Stimulated activated CD8-positive, alpha-beta memory T cell treated with anti-CD3 and anti-CD28 coated beads, Interleukin-7, amount 100 ng/mL, for 1 hour (primary cell): ENCODE measurements at places on chromosomes 11 and 22.
A peak's percentile ranks its signal among the peaks of the same experiment; 100 is the strongest.

DNA sequence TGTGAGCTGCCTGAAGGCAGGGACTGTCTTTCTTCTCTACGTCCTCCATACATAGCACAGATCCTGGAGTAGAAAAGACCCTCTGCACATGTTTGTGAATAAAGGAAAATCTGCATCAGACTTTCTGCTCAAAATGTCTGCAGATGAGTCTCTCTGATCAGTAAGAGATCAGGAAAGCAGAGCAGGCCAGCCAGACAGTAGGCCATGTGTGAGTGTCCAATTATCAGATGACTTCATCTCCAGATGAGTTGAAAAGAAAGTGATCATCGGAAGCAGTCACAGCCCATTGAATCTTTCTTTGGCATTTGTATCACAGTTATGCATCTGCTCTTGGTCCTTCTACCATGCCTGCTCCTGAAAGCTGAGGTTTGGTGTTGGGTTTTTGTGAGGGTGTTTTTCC lies 298.7 kb upstream of the NCAM1 start:
- DNase-seq: no peak

GRCh38 chr11:25769287-25769686 lies 562.6 kb upstream of the ANO3 start:
- DNase-seq: no peak

DNA sequence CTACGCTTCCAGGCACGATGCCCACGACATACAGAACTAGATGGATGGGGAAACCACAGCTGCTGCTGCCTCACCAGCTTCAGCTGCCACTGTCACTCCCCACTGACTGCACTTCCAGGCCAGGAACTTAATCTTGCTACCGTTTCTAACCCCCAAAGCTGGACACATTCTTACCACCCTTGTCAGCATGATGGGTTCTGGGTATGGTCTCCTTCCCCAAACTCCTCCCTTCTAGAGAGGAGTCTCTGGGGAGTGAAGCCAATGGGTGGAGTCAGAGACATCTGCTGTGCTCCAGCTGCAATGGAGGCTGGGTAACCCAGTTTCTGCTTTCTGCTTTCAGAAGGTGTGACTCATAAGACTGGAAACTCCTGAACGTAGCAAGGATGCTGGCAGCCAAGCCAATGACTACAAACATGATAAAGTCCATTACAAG lies 87.0 kb upstream of the THY1 start:
- DNase-seq: no peak

DNA sequence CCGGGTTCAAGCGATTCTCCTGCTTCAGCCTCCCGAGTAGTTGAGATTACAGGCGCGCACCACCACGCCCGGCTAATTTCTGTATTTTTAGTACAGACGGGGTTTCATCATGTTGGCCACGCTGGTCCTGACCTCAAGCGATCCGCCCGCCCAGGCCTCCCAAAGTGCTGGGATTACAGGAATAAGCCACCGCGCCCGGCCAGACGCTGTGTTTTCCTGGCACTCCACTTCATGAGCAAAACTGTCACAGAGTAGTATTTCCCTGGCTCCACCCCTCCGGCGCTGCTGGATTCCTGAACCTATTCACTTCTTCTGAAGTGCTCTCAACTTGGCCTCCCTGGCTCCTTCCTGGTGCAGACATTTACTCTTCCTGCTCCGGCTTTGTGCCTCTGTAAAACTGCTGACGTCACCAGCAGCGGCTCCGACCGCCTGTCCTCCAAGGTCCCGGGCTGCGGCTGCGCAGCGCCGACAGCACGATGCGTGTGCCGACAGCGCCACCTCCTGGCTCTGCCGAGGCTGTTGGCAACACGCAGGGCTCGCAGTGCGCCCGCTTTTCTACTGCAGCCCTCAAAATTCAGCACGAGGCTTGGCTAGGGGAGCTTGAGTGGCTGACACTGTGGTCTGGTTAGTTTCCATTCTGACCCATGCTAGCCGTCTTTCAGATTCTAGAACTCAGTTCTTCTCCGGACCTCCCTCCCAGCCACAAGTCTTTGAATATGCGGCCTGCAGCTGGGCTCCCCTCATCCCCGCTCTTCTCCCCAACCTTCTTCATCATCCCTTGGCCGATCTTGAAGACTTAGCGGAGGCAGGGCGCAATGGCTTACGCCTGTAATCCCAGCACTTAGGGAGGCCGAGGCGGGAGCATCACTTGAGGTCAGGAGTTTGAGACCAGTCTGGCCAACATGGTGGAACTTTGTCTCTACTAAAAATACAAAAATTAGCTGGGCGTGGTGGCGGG lies 36.6 kb downstream of the APOL3 start:
- DNase-seq: peak; percentile 79

- no peak for DNase-seq
Measured at GRCh38 chr11:66859686-66860448, 3.0 kb downstream of the LRFN4 start.

GRCh38 chr11:27673979-27674663 lies 26.1 kb downstream of the BDNF start:
- no peak for DNase-seq

DNA sequence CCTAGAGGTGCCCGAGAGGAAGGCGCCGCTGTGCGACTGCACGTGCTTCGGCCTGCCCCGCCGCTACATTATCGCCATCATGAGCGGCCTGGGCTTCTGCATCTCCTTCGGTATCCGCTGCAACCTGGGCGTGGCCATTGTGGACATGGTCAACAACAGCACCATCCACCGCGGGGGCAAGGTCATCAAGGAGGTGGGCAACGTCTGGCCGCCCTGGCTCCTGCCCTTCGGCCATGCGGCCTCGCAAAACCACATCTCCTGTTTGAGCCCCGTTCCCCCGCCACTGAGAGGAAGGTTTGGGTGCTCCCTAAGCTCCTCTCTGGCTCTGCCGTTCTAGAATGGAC lies 3.4 kb downstream of the SLC17A6 start:
- no peak for DNase-seq

- DNase-seq: no peak
Measured at GRCh38 chr22:33864723-33865130, 55.5 kb downstream of the LARGE1 start.

DNA sequence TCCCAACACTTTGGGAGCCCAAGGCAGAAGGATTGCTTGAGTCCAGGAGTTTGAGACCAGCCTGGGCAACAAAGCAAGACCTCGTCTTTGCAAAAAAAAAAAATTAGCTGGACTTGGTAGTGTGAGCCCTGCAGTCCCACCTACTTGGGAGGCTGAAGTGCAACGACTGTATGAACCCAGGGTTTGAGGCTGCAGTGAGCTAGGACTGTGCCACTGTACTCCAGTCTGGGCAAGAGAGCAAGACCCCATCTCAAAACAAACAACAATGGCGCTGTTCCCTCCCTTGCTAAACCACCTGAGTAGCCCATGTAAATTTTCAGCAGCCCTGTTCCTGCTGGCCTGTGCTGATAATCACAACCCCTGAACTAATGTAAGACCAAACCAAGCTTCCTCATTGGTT lies 3.1 kb downstream of the LAMTOR1 start:
- DNase-seq: no peak

DNA sequence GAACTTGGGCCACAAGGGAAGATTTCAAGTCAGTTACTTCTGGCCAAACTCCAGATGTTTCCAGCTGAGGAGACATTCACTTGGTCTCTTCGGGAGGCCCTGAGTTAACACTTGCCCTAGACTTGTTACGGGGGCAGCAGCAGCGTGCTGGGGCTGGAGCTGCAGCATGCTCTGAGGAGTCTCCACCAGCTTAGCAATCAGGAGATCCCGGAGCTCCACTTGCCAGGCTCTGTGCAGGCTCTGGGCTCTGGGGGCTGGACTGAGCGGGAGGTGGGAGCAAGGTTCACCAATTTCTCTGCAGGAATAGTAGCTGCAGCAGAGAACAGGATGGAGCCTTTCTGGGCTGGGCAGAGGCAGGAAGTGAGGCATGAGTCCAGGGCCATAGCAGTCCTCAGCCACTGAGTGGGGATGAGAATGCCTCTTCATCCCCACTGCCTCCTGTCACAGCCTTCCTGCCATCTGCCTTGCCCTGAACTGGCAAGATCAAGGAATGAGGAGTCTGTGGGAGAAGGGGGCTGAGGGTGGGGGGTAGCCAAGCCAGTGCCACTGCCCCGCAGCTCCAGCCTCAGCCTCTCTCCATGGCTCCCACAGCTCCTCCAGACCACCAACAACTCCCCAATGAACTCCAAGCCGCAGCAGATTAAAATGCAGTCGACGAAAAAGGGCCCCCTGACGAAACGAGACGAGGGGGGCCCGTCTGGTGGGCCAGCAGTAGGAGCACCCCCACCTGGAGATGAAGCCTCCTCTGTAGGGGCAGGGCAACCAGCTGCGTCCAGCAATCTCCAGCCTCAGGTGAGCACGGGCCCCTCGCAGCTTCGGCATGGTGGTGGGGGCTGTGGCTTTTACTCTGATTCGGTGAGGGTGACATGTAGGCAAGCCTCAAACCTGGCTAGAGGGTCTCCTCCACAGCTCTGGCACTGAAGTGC lies 23.4 kb downstream of the GTPBP1 start:
- DNase-seq: no peak

DNA sequence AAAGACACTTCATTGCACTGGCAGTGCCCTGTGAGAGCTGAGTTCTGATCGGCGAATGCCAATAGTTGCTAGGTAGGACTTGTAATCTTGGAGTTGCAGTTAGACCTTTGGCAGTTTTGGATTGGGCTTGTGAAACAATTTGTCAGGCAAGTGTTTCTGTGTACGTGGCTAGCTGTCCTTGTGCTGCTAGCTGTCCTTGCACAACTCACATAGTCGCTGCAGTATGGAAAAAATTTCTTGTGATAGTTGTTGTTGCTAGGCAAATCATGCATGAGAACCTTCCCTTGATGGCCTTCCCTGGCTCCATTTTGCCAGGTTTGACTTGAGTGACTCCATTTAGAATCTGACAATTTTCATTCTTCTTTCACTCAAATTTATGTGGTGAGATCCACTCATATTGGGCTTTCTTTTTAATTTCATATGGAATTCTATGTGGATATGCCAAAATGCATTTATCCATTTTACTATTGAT lies 140.7 kb downstream of the APIP start:
- no peak for DNase-seq

DNA sequence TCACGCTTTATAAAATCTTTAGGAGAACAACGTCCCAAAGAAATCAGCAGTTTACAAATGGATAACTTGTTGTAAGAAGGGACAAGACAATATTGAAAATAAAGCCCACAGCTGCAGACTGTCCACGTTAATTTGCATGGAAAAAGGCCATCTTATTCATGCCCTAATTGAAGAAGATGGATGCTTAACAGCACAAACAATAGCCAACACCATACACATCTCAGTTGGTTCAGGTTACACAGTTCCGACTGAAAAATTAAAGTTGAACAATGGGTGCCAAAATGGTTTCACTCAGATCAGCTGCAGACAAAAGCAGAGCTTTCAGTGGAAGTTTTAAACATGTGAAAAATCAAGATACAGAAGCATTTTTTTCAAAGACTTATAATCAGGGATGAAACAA lies 314.2 kb downstream of the RAB38 start:
- no peak for DNase-seq

GRCh38 chr11:2481253-2481652 lies 36.4 kb downstream of the KCNQ1 start:
- no peak for DNase-seq

DNA sequence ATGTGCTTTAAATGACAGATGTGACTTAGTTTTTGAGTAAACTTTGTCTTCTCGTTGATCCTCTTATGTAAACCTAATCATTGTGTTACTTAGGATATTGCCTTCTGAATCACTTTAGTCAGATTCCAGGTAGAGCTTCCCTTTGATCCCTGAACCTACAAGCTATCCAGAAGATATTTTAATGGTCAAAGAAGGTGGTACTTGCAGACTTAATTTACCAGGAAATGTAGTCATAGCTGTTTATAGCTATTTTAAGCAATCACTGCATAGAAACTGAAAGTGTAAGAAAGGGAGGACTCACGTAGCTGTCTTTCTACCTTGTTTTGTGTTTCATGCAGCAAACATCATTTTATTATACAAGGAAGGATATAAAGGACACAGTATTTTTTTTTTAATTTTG lies 189.5 kb downstream of the DDX10 start:
- no peak for DNase-seq

GRCh38 chr11:1217151-1217550 lies 5.7 kb upstream of the MUC5B start:
- DNase-seq: no peak

- DNase-seq: no peak
Measured at GRCh38 chr11:28983780-28984179, 875.6 kb downstream of the METTL15 start.

- no peak for DNase-seq
Measured at GRCh38 chr11:123682696-123683410, 28.4 kb upstream of the SCN3B start.

DNA sequence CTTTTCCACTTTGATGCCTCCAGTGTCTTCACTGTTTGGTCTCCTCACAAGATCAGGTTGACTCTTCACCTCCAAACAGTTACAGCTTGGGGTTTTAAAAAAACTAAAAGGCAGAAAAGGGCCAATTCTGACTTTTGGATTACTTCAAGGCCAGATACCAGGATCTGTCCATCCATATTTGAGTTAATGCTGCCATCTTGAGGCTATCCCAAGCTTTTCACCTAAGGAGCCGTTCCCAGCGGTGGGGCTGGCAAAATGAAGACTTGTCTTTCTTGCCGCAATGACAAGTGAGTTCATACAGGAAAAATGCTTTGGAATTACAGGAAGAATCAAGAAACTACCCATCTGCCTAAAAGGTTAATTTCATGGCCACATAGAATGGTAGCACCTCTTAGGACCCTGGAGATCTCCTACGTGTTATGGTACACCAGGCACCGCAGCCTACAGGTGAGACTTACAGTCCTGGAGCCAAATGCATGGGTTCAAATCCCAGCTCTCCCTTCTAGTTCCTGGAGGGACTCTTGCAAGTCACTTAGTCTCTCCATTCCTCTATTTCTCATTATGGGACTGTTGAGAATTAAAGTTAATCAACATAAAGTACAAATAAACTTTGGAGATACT lies 6.0 kb upstream of the OR5B21 start:
- no peak for DNase-seq
